Astrocyte of the spinal cord (primary cell): ENCODE measurements at places on chromosomes 4 and X.

DNA sequence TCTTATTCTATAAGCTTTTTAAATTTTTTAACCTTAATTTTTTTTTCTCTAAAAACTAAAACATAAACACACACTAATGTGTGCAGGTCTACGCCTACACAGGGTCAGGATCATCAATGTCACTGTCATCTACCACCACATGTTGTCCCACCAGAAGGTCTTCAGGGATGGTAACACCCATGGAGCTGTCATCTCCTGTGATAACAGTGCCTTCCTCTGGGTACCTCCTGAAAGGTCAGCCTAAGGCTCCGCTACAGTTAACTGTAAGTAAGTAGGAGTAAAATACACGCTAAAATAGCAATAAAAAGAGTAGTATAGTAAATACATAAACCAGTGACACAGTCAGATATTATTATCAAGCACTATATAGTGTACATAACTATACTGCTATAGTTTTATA, 45.9 kb upstream of the GPRIN3 start:
- no peak for DNase-seq

DNA sequence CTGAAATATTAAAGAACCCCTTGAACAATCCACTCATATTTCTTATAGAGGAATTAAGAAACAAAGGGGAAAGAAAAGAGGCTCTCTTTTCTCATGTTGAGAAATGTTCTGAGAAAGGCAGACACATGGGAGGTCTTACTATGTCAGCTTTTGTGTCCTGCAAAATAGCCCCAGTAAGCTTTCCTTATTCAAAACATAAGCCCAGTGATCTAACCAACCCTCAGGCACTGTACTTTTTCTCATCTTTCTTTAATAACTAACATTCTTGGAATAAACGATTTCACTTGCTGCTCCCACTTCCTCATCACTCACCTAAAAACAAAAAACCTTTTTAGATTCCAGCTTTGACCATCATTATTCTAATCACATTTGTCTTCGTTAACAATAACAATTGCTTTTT, 115.9 kb downstream of the GLRA3 start:
- DNase-seq = no peak

- no peak for DNase-seq
Measured at GRCh38 chrX:16138108-16138427, 14.7 kb downstream of the GRPR start.

- no peak for DNase-seq
Measured at GRCh38 chrX:24082447-24082846, 27.7 kb downstream of the EIF2S3 start.

DNA sequence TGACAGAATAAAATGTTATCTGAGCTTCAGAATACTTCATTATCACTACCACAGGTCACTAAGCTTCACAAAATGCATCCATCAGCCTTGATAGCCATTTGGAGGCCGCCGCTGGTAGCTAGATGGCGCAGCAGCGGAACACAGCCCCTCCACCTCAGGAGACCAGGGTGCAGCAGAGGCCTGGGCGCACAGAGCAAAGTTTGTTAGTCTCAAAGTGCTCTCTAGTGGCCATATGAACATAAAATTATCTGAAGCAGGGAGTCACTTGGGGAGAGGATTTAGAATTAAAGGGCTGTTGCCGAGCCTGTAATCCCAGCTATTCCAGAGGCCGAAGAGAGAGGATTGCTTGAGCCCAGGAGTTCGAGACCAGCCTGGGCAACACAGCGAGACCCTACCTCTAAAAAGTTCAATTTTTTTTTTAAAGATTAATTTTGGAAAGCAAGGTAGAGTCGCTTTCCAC, 8.1 kb upstream of the DCTD start:
- peak; percentile 76 for DNase-seq

- no peak for DNase-seq
Measured at GRCh38 chrX:149715468-149715867, 3.6 kb downstream of the MAGEA11 start.

DNA sequence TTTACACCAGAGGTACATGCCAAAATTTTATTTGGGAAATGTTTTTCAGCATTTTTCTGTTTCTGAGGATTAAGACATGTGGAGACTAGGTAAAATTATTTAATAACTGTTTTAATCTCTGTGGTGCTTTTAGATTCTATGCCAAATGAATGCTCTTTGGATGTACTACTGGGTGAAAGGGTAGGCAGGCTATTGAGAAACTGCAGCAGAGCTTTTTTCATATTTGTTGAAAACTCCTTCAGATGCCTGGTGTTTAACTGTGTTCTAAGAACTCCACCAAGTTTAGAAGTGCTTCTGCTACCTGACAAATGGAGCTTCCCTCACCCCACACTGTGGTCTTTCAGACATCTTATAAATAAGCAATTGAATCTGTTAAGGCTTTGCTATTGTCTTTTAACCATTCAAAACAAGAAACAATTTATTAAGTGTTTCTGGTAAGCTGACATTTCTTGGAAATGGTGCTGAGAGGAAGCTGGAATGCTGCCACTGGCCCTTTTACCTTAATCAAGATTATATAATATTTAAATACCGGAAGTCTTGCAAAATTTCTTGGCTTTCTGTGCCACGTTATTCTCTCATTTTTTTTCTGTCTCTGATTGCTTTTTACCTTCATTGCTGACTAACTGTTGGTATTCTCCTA, 51.2 kb upstream of the CYSLTR1 start:
- DNase-seq = no peak

- DNase-seq = no peak
Measured at GRCh38 chr4:73866246-73866645, 2.9 kb upstream of the CXCL1 start.

- DNase-seq = peak; percentile 17
Measured at GRCh38 chr4:123777373-123777772, 380.8 kb downstream of the SPRY1 start.

DNA sequence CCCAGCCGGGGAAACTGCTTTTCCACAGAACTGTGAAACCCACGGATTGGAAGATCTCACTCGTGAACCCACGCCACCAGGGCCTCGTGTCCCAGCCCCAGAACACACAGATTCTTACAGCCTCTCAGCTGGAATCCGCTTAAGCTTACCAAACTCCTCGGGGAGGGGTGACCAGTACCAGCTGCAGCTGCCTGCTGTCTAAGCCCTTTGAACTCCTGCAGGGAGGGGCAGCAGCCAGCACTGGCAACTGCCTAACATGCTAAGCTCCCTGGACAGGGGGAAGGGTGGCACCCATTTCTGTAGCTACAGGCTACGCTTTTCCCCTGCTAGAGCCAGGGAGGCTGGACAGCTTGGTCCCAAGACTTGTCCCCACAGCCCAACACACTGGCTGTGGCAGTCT, 38.4 kb downstream of the TBL1X start:
- DNase-seq = no peak

GRCh38 chrX:143429131-143429530, 88.1 kb downstream of the SPANXN3 start:
- DNase-seq = peak; percentile 9

- DNase-seq = peak; percentile 13
Measured at GRCh38 chr4:22999419-22999818, 306.7 kb downstream of the GBA3 start.

- DNase-seq = no peak
Measured at GRCh38 chrX:10282490-10282889, 125.7 kb downstream of the CLCN4 start.

GRCh38 chr4:126395664-126396063, 1080.9 kb downstream of the FAT4 start:
- DNase-seq = peak; percentile 5

- DNase-seq = peak; percentile 38
Measured at GRCh38 chrX:48966796-48967579, 4.7 kb downstream of the KCND1 start.

- no peak for DNase-seq
Measured at GRCh38 chr4:142377342-142378091, 468.6 kb downstream of the INPP4B start.

- no peak for DNase-seq
Measured at GRCh38 chrX:119755981-119756533, 2.3 kb upstream of the SOWAHD start.

DNA sequence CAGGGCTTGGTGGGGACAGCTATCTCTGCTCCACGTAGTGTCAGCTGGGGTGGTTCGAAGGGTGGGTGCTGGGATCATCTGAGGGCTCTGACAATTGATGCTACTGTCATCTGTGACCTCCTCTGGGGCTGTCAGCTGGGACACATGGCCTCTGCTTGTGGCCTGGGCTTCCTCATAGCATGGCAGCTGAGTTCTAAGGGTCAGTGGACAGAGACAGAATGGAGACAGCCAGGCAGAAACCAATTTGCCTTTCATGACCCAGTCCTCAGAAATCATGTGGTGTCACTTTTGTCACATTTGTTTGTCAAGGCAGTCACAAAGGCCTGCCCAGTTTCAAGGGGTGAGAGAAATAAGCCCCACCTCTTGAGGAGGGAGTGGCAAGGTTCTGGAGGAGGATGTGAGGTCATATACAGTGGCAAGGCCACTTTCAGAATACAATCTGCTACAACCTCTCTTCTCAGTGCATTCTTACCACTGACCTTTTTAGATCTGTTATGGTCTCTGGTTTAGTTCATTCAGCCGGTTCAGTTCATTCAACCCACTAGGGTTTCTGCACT, 103.6 kb upstream of the BCOR start:
- no peak for DNase-seq

GRCh38 chr4:122758033-122758432, 25.5 kb downstream of the BBS12 start:
- DNase-seq = peak; percentile 61

GRCh38 chrX:15299941-15300851, 15.2 kb downstream of the ASB11 start:
- DNase-seq = peak; percentile 22

GRCh38 chrX:139766545-139766983, 58.6 kb upstream of the MCF2 start:
- no peak for DNase-seq

- DNase-seq = no peak
Measured at GRCh38 chr4:149972407-149972806, 105.8 kb upstream of the DCLK2 start.

- DNase-seq = peak; percentile 10
Measured at GRCh38 chr4:141473952-141474351, 162.4 kb upstream of the IL15 start.
